ENCODE measurements at places on chromosomes 1 and 21. TPM values are rescaled to one million over a fixed set of nuclear protein-coding genes. Genes with fewer than 3 reads are reported as not detected.

OR2T33 gene
- not detected for total RNA-seq

DNA sequence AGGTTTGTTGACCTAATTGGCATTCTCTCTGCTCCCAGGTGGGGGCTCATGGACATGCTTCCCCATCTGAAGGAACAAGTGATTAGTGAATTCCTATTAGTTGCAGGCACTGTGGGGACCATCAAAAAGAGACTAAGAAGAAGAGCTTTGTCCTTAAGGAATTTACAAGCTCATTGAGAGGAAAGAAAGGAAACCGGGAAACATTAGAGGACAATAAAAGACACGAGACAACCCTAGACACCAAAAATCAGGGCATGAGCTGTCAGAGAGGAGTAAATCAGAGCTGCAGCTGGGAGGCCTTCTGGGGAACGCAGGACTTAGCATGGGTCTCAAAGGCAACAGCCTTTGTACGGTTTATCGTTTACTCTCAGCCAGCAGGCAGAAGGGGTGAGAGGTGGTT, 45.1 kb downstream of the BACE2 start:
- DNase-seq = no peak

IQGAP3 gene
- total RNA-seq = 1.2 TPM

CNR2 gene
- total RNA-seq = 0.30 TPM

GRCh38 chr1:18534810-18535205, 54.1 kb downstream of the KLHDC7A start:
- DNase-seq = no peak

DNA sequence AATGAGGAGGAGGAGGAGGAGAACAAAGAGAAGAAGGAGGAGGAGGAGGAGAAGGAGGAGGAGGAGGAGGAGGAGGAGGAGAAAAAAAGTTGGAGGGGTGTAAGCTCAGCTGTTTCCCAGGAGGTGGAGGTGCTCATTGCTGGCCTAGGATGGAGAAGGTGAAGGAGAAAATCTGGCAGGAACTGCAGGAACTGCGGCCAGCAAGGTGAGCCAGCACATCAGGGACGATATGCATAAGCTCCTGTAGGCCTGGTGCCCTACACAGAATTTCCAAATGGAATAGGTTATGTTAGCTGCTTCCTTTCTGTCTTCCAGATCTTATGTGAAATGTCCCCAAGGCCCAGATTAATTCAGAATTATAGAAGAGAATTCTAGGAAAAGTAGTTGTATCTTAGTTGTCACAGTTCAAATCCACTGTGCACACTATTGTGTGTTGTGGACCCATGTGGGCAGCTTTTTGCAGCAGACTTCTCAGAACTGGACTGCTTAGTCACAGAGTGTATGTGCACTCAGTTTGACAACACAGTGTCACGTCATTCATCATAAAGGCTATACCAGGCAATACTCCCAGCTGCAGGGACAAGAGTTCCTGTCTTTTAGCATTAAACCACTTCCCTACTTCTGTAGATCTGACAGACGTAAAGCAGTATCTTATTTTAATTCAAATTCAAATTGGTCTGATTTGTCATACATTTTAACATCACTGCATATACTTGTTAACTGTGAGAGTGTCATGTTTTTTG, 303.7 kb downstream of the HLX start:
- DNase-seq = no peak

DNA sequence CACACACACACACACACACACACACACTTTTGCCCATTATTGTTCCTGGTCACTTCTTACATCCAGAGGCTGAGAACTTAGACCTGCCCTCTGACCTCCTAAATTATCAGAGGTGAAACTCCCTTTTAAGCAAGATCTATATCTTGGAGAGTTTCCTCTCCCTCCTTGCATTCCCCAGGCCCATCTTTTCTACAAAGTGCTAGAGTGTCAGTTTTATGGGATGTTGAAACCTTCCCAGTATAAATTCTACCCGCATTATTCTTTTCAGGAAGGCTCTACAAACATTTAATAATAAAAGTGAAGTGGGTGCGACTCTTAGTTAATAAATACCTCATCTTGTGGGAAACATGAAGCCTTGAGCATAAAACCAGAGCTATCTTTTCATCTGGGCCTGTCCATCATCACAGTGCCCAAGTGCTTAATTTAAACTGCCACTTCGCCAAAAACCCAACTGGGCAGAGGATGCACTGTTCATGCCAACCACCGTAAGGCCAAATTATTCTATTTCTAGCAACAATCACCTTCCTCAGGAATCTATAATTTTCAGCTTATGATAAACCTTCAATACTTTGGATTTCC, 458.2 kb upstream of the RUNX1 start:
- DNase-seq = no peak

GRCh38 chr1:197464044-197464443, 196.0 kb downstream of the CRB1 start:
- no peak for DNase-seq

GRCh38 chr1:223667484-223668182, 2.1 kb upstream of the CAPN8 start:
- no peak for DNase-seq

- no peak for DNase-seq
Observed at GRCh38 chr1:113142791-113143190, 69.8 kb downstream of the LRIG2 start.

DNA sequence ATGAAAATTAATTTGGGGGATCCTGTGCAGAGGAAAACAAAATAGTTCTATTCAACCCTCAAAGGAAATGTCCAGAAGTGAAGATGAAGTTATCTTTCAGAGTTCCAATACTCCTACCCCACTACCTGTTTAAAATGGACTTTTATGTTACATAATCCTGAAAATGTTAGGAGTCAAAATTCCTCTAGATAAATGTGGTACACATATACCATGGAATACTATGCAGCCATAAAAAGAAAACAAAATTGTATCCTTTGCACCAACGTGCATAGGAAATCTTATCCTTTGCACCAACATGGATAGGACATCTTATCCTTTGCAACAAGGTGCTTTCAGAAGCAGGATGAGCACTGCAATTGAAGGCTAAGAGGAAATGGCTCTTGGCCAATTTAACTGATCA, 245.2 kb downstream of the LTN1 start:
- DNase-seq = no peak

DNA sequence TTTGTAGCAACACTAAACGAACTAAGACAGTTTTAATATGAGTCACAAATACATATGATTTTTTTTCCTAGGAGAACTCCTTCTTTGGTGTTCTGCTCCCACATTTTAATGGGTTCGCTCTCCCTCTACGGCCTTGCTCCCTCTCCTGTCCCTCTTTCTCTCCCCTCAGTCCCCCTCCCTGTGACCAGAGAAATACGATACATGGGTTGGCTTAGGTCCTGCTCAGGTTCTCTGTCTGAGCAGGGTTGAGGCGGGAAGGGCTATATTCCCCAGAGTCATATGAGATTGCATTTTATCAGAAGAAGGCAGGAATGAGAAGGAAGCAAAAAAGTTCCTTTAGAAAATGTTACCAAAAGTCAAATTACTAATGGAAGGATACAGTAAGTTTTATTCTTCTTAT, 44.6 kb downstream of the UBE2U start:
- DNase-seq = no peak

DNA sequence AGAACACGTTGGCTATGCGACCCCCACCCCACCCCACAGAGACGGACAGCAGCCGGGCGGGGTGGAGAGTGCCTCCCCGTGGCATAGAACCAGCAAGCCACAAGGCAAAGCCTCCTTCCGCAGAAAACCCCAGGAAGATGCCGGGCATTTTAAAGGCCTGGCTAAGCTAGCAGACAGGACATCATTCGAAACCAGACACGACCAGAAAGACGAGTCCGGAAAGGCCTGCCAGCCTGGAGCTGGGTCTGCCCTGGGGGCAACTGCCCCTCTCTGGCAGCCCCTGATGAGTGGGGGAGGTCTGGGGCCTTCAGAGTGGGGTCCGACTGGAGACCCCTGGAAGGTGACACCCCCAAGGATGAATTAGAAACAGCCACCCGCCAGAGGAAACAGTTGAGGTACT, 8.5 kb downstream of the FTCD start:
- no peak for DNase-seq

- no peak for DNase-seq
Observed at GRCh38 chr1:76198452-76198851, 123.9 kb downstream of the ST6GALNAC3 start.

DCDC2B gene
- total RNA-seq = 11.4 TPM

DNA sequence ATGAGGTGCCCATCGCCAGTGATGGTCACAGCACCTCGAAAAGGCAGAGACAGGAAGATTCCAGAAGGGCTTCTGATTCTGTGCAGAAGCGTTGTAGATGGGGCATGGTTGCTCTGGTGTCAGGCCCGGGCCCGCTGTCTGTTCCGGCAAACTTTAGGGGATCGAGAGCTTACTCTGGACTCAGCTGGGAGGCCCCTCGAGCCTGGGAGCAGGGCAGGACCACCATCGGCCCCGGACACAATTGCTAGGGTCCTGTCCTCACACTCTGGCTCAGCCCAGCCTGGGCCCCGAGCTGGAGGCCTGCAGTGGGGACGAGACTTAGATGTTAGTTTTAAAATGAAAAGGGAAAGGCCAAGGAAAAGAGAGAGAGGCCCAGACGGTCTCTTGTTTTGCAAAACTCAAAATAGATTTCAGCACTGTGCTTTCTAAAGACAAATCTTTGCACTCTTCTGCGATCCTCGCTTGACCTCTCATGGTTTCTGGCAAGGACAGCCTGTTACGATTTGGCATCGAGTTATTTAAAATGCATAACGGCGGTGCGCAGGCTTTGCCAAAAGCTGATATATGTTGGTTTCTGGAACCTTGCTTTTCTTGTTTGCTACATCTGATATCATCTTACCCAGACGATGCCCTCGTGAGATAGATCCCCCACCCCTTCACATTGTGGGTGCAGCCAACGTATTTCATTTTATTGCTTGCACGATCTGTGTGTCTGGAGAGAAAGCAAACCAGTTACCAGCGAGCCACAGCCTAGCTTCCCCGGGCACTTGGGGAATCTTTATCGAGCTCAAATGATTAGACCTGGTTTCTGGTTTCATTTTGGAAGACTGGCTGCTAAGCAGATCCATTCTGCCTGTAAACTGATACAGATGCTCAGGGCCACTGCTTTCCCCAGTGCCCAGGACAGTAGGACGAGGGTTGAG, 58.0 kb downstream of the PRDM16 start:
- DNase-seq = no peak

GRCh38 chr1:179302070-179302469, 8.5 kb downstream of the SOAT1 start:
- no peak for DNase-seq

DNA sequence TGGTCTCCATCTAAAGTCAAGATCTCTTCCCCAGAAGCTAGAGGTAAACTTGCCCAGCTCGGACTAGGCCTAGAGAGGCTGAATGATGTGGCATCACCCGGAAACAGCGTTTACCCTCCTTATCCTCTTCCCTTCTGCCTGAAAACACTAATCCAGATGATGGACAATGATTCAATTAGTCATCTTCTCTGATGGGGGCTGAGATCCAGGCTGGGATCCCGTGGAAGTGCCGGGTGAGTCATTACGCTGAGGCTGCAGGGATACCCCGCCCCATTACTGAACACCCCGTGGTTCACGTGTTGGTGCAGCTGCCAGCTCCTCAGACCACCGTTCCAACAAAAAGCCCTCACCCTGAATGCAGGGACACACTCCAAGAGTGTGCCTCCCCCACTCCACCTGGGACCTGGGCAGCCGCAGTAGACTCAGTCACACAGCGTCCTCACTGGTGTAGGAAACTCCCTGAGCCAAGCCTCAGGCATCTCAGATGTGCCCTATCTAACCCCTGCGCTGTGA, 2.0 kb downstream of the S100A6 start:
- no peak for DNase-seq

NPR1 gene
- 32.5 TPM for total RNA-seq

TENT5C gene
- 8.1 TPM for total RNA-seq

DNA sequence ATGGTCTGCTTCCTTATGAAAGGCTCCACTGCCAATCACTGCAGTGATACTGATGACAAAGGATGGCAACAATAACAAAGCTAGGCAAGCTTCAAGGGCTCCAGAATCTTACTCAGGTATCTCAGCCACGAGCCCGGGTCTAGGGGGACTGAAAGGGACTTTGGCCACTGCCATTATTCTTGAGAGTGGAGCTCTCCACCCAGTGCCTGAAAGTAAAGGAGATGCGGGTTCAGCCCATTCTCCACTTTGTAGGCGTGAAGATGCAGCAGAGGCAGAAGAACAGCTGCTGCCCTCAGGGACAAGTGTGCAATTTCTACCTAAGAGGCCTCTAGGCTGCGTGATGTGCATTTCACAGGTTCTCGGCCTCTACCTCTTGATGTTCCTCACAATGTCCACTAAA, 31.4 kb upstream of the SLAMF9 start:
- DNase-seq = no peak

- DNase-seq = no peak
Observed at GRCh38 chr1:109806733-109807400, 43.1 kb upstream of the EPS8L3 start.

DNA sequence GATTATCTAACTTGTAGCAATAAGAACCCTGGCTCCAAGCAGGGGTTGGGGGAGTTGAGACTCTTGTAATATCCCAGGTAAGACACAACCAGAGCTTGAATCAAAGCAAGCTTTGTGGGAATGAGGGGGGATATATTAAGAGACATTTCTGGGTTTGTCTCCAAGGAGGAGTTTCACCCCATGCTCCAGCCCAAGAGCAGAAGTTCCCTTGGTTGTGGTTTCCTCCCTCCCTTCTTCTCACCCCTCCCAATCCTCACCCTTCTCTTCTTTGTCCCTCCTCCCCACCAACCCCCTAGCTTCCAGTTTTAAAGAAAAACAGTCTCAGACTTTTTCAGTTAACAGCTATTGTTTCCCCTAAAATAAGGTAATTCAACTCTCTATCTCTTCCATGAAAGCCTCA, 11.9 kb downstream of the TRAF3IP3 start:
- no peak for DNase-seq

DNA sequence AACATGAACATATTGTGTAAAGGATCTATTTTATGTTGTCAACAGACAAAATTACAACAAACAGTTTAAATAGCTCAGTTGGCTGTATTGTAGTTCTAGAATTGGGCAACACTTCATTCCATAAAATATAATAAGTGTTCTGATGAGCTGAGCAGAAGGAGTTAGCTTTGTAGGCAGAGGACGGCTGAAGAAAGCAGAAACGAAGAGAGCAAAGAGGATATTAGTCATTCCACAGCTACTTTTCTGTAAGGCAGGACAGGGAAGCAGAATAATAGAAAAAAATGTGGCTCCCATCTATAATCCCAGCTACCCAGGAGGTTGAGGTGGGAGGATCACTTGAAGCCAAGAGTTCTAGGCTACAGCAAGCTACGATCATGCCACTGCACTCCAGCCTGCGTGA, 20.2 kb upstream of the IVNS1ABP start:
- DNase-seq = no peak

GRCh38 chr1:201252944-201253371, 30.3 kb upstream of the PKP1 start:
- no peak for DNase-seq

DNA sequence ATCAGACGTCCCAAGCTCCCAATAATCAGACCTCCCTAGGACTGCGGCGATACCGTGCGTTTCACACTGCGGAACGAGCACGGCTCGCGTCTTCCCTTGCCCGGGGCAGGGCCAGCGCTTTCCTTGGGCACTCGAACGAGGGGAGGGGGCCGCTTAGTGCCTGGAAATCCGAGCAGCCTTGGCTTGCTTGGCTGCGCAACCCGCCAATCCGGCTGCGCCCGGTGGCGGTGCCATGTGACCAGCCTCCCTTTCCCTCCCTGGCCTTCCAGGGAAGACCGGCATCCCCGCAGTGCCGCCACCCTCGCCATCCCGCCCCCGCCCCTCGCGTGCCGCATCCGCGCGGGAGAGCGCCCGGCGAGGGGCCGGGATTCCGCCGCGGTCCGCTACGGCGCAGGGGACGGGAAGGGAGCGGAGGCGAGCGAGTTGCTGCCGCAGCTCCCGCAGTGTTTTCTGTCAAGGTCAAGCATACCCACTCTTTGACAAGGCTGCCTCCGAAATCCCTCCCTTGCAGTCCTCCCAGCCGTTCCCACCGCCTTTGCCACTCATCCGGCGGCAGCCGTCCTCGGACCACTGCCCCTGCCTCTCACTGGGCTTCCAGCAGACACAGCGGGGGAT, 8.3 kb upstream of the RNF19B start:
- peak; percentile 88 for DNase-seq

VSIG8 gene
- total RNA-seq = not detected

Data from upper lobe of left lung (tissue), 6 donors.